ENCODE measurements at places on chromosomes 5 and 9.

GRCh38 chr9:73125651-73126050 is 26.0 kb upstream of the ANXA1 start:
- DNase-seq, result no peak

DNA sequence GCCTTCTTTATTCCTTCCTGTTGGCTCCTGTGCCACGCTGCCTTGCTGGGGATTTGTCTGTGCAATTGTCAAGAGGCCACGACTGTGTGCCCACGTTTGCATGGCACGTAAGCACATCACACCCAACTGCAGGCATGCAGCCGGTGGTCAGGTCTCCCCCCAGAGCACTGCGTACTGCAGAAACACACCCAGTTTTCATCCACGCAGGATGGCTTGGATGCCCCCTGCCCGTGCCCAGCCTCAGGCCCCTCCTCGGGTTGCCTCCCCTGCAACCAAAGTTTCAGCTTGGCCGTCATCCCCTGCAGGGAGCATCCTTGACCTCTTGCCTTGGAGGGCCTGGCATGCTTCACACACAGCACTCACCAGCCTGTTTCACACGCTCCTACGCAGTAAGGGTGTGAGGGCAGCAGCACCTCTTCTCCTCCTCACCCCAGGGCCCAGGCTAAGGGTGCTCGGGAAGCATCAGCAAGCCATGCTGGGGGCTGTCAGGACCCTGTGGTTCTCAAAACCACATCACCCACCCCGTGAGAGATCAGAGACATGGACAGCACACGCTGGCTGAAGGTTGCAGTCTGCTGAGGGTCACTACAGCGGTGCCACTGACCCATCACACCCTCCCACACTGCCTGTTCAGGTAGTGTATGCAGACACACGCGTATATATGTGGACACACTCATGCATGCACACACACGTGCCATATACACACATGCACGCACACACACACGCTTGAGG is 3.1 kb downstream of the MRPL36 start:
- DNase-seq, result no peak

DNA sequence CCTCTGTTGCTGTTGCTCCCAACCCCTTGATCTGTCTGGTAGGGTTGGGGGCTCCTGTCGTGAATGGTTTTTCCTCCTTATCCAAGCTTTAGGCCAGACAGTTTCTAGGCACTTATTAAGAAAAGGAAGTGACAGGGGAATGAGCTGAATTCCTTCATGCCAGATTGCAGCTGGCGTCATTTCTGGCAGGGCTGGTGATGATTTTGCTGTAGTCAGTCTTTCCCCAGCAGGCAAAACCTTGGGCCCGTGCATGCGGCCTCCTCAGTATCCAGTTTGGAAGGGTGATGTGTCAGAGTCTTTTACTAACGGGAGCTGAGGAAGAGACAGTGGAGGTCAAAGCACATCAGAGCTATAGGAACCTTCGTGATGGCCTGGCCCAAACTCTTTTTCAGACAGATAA is 58.8 kb downstream of the COL27A1 start:
- no peak for DNase-seq

DNA sequence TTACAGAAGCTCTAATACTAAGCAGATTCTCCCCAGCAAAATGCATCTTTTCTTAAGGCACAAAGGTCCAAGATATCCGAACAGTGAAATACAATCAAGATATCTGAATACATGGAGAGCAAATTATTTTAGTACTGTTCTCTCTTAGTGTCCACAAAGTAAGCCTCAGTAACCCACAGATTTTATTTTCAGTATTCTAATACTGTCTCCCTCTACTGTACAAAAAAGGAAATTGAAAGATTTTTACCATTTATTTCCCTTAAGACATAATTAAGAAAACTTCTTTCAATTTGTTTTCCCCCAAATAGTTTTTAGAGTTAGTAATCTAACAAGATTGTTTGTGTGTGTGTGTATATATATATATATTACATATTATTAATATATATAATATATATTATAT is 24.7 kb upstream of the NOL6 start:
- DNase-seq, result no peak

DNA sequence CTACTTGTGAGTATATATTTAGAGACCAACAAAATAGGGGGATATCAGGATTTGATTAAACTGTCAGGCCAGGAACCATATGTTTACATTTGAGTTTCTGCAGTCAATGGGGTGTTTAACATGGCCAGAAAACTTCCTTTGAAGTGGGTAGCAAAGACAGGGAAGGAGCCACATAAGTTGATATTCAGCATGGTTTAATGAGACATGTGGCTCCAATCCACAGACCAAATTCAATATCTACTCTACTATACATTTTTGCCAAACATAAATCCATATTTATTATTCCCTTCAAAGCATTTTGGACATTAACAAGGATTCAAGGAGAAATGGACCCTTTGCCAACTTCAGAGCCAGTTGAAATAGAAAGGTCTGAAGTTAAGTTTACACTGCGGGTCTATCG is 99.8 kb downstream of the TAF11L14 start:
- DNase-seq, result no peak

DNA sequence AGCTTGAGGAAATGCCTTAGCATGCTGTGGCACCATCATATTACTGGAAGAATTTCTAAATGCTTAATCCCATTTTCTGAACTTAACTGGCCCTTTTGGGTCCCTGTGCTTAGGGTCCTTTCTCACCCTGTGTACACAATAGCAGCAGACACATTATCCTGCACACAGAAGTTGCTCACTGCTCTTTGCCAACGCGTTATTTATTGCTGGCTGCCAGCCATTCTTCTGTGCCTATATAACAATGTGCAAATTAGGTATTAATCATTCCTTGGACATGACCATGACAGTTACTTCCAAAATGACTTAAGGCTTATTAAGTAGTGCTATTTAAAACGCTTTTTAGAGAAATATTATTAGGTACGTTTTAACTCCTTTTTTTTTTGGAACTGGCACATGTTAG is 134.7 kb downstream of the FBN2 start:
- DNase-seq, result no peak

GRCh38 chr9:117413346-117414219 is 1.3 kb downstream of the ASTN2 start:
- DNase-seq, result no peak

DNA sequence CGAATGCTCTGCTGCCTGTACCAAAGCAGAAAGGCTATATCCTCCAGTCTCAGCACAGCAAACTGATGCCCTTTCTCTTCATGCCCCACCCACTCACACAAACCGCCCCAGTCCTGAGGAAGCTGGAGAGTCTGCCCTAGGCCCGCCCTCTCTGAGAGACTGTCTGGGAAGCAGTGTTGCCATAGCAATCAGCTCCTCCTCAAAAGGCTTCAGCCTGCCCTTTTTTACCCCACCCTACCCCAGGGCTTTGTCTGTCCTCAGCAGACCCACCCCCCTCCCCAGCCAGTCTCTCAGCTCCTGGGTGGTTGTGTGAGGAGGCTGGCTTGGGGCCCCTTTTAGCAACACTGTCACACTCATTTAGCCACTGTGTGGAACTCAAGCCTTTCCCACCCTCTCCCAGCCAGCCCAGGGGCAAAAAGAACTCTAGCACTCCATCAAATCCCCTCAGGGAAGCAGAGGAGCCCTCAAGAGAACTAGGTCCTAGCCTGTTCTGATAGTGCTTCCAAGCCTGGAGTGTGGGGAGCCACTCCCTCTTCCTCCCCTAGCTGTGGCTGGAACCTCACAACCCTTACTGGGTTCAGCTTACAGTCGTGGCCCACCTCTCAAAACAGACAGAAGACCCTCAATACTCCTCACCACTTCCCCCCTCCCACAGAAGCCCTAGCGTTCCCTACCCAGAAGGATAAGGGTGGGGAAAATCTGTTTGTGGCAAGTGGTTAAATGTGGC is 1.4 kb downstream of the ATOSB start:
- DNase-seq, result peak; percentile 85

GRCh38 chr9:9108641-9109040 is 1309.1 kb upstream of the DMAC1 start:
- no peak for DNase-seq

- no peak for DNase-seq
These were observed 56.7 kb downstream of the HRH2 start for GRCh38 chr5:175714479-175715085.

DNA sequence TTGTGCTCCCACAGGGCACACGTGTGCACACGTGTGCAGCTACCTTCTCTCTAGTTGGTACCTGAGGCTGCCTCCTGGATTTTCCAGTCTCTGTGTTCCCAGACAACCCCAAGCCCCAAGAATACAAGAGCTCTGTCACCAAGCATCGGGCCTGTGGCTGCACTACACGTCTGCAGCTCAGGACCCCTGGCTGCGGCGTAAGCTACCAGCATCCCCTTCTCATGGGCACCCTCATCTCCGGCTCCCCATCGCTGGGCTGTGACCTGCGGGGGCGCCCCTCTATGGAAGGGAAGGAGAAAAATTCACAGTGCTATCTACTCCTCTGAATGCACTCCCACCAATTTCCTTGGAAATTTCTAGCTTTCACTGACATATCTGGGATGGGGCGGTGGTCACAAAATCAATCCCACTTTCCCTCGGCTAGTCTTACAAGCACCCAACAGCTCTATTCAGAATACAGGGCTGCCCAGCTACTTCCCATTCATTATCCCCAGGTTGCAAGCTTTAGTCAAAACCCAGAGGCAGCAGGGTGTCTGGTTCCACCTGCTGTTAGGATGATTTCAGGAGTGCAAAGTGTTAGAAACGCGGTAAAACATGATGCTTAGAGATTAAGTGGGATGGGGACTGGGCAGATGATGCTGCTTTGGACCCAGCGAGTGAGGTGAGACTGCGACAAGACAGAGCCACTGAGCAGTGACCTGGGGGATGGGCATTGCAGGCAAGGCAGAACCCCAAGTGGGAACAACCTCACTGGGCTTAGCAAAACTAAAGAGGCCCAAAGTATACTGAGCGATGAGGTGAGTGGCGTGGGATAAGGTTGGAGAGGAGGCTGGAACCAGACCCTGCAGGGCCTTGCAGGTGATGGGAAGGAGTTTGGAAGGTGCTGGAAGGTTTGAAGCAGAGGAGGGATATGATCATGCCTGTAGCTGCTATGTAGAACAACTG is 121.7 kb downstream of the KCNIP1 start:
- DNase-seq, result no peak

- no peak for DNase-seq
These were observed 25.1 kb downstream of the JADE2 start for GRCh38 chr5:134550271-134551214.

GRCh38 chr5:172685091-172685490 is 44.0 kb downstream of the NEURL1B start:
- no peak for DNase-seq

- DNase-seq, result no peak
These were observed 36.2 kb downstream of the GRIN3A start for GRCh38 chr9:101702257-101702656.

- DNase-seq, result no peak
These were observed 130.6 kb upstream of the ADRA1B start for GRCh38 chr5:159785656-159786055.

DNA sequence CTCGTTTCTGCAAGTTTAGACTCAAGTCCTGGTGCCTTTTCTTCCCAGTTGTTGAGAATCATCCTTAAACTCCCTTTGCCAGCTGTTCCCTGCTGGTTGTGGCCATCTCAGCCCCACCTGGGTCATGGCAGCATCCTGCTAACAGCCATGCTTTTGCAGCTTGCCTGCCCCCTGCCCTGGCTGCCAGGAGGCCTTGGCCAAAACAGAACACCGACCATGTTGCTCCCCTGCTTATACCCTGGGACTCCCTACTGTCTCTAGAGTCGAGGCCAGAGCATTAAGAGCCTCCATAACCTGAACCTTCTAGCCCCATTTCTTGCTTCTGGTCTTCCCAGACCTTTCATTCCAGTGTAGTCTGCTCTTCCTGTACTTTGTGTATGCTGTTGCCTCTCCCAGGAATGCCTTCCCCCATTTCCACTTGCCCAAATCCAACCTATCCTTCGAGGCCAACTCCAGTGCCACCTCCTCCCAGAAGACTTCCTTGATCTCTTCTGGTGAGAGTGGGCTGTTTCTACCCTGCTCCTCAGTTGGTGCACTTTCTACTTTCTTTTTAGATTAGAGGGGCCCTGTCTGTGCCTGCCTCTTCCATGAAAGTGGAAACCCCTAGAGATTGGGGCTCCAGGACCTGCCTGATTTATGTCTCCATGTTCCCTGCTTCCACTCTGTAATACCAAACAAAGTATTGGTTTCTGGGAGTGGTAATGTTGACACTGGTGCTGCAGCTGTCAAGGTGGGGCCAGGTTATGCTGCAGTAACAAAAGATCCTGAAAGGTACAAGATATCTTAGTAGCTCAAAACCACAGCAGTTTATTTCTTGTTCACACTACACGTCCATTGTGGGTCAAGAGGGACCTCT is 88.2 kb downstream of the AMBP start:
- no peak for DNase-seq

DNA sequence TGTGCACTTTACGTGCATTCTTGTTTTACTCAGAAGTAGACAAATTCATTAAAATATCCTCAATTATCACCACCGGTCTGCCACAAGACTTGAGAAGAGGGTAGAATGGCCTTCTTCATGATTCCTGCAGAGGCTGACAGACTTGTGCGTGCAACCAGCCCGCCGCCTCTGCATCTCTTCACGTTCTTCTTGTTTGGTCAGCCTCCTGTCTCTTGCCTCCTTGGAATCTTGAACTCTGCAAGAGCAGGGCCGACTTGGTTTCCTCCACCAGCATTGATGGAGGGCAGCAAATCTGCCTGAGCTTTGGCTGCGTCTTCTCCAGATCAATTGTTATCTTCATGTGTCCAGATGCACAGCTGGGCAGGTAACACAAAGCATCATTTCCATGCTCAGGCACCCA is 20.2 kb downstream of the UBE2QL1 start:
- DNase-seq, result no peak

DNA sequence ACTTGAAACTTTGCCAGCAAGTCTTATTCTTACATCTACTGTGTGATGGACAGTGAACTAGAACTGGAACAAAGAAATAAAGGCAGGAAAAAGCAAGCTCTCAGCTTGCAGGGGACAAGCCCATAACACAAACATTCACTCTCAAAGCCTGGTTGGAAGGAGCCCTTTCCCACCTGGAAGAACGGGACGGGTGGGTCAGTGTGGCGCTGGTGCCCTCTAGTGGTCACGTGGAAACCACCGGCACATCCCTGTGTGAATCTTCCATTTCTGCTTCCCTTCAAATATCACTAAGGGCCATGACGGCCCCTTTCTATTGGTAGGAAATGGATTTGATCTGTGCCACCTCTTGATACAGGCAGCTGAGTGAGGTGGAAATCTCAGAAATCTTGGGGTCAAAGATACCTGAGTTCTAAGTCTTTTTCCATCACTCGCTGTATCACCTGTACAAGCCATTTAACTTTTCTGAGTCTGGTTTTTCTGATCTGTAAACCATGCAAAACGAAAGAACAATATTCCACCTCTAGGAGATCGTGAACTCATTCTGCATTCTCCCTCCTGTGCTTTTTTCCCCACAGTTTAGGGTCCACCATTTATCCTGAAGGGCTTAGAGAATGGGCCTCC is 211.6 kb downstream of the MSX2 start:
- DNase-seq, result peak; percentile 42

- no peak for DNase-seq
These were observed 38.4 kb downstream of the PRRX2 start for GRCh38 chr9:129703667-129704355.

Data from heart left ventricle (tissue), 16 donors.